ENCODE measurements at places on chromosomes 2 and 18.

- DNase-seq = no peak
Measured at GRCh38 chr2:239109041-239109927, 261.4 kb downstream of the TWIST2 start.

DNA sequence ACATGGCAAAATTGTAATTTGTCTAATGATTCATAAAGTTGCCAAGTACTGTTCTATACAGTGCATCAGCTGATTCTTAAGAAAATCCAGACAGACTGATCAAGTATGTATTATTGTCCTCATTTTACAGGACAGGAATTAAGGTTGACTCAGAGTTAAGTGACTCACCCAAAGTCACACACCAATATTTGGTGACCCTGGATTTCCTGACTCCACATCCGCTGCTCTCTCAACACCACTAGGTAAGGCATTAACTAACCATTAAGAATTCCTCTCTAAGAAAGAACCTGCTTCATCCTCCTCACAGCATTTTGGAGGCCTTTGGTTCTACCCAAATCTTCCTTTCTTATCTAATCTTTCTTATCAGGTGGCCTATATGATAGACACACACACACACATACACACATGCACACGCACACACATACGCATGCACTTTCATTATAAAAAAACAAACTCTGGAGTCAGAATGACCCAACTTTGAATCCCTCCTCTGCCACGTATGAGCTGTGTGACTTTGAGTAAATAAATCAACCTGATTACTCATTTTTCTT lies 150.8 kb downstream of the ANKRD44 start:
- peak; percentile 72 for DNase-seq

- DNase-seq = no peak
Measured at GRCh38 chr2:51232027-51232426, 200.1 kb upstream of the NRXN1 start.

DNA sequence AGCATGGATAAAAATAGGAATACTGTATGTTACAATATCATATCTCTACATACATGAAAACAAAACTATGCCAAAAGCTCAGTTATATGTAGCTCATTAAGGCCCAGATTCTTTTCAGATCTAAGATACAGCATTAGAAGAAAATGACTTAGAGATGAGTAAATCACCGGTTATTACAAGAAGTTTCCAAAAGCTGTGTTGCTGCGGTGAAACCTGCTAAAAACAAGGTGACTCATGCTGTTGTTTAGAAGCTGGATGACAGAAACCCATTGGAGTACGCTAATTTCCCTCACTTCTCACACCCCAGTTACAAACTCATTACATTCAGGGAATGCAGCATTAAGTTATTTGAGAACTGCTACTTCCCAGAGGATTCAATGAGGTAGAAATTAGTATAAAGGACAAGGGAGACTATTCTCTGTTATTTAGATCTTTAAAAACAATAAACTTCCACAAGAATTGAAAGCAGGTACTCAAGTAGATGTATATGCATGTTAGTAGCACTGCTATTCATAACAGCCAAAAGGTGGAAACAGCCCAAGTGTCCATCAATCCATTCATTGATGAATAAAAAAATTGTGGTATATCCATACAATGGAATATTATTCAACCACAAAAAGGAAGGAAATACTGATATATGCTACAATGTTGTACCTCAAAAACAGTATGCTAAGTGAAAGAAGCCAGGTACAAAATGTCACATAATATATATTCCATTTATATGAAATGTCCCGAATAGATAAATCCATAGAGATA lies 32.6 kb downstream of the RBKS start:
- DNase-seq = no peak

- DNase-seq = no peak
Measured at GRCh38 chr2:84716564-84716963, 164.3 kb downstream of the TRABD2A start.

- peak; percentile 31 for DNase-seq
Measured at GRCh38 chr2:9139491-9140443, 66.8 kb upstream of the ASAP2 start.

GRCh38 chr18:10011061-10011460 lies 97.2 kb downstream of the VAPA start:
- DNase-seq = no peak

DNA sequence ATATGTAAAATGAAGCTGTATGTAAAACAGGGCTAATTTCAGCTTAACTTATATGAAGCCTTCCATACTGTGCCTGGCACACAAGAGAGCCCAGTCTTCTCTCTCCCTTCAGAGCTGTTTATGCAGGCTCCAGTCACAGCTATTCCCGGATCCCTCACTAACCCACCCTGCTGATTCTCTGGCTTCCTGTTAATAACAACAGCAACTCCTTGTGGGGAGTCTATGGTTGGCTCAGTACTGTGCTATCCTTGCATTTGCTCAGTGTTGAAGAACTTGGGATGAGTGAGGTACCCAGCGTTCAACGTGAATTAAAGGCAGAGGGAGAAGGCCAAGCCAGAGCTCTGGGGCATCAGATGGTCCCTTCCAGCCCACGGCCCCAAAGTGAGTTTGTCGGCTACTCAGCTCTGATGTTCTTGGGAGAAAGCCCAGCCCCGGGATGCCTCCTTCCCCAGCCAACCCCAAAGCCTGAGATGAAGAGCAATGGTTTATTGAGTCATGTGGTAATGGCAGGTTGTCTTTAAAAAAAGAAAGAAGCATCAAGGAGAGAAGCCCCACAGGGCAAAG lies 43.2 kb downstream of the PSD4 start:
- DNase-seq = no peak

DNA sequence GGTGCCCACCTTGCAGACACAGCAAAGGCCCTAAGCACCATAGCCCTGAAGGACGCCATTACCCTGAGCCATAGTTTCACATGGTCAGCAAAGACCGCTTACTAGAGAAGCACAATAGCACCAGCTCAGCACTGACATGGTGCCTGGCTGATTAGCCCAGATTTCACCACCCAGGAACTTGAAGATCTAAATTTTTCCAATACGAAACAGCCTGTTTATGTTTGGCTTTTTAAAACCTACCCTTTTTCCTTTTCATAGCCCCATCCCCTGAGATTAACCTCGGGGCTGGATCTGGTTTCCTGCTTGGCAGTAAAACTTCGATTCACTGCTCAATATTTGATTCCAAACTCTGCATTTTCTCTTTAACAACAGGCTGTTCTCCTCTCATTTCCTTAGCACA lies 158.5 kb upstream of the PID1 start:
- DNase-seq = no peak

DNA sequence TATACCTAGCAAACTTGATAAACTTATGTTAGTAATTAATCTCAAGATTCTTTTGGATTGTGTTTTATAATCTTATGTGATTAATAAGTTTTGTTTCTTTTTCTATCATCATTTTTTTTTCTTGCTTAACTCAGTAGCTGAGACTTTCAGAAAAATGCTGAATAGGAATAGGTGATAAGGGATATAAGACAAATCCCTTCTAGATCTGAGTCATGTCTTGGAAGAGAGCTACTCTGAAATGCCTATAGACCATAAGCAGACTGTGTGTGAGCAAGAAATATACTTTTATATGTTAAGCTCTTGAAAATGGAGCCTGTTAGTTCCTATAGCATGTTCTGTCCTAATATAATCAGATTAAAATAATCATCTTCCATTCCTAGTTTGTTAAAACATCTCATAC lies 29.6 kb downstream of the CYBRD1 start:
- DNase-seq = no peak

DNA sequence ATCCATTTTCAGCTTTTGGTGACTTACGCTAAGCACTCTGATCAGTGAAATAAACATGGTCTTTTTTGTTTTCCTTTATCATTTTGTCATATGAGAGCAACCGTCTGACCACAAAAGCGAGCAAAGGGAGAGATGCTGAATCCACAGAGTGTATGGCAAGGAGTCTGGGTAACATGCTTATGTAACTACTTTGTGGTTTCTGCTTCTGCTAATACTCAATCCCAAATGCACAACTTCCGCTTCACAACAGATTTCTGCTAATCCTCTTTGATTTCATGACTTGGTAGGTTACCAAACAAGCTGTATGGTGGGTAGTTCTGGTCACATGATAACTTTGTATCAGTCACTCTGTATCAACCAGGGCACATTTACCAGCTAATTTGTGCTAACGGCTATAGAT lies 908.4 kb upstream of the CRIM1 start:
- no peak for DNase-seq

DNA sequence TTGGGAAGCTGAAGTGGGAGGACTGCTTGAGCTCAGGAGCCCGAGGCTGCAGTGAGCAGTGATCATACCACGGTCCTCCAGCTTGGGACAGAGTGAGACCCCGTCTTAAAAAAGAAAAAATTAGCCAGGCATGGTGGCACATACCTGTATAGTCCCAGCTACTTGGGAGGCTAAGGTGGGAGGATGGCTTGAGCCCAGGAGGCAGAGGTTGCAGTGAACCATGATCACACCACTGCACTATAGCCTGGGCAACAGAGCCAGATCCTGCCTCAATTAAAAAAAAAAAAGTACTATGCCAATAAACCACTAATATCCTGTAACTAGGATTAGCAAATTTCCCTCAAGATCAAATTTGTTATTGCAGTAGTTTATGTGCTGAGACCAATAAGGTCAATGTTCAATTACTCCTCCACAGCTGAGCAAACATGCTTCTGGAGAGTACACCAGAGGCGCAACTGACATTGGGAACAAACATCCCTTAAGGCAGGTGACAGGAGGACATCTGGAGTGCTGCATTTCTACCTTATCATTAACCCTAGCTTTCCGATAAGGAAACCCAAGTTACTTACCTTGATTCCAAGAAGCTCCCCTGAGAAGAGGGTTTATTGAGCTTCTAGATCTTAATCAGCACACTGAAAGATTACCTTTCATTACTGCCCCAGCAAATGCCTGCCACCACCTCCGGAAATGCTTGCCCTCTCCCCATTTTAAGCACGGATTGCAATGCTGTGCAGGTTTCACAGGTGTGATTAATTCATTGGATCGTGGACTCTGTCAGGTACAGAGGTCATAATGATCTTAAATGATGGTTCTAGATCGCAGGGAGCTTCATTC lies 26.2 kb downstream of the MGAT4A start:
- DNase-seq = no peak
